Peyer's patch (tissue), 4 donors: ENCODE measurements at places on chromosomes 7 and 10.

- H3K27me3 ChIP-seq = no peaks in the 10 kb centered on the region
- no peak overlapping the region for H3K27ac ChIP-seq
- H3K36me3 ChIP-seq = no peaks in the 10 kb centered on the region
- no peak overlapping the region for H3K4me3 ChIP-seq
- no peaks in the 10 kb centered on the region for H3K4me1 ChIP-seq
These were observed 354.2 kb upstream of the ZWINT start for GRCh38 chr10:56715262-56715661.

- DNase-seq = no peak
- no peak overlapping the region for H3K27ac ChIP-seq
These were observed 24.4 kb upstream of the PDCD4 start for GRCh38 chr10:110847374-110847773.

GRCh38 chr7:47473499-47474210 lies 108.3 kb downstream of the TNS3 start:
- no peaks in the 10 kb centered on the region for H3K36me3 ChIP-seq
- no peaks in the 10 kb centered on the region for H3K27me3 ChIP-seq
- peaks cover 10% of the 10 kb centered on the region for H3K4me1 ChIP-seq
- H3K27ac ChIP-seq = peak overlapping the region; percentile 90
- DNase-seq = peak; percentile 54

DNA sequence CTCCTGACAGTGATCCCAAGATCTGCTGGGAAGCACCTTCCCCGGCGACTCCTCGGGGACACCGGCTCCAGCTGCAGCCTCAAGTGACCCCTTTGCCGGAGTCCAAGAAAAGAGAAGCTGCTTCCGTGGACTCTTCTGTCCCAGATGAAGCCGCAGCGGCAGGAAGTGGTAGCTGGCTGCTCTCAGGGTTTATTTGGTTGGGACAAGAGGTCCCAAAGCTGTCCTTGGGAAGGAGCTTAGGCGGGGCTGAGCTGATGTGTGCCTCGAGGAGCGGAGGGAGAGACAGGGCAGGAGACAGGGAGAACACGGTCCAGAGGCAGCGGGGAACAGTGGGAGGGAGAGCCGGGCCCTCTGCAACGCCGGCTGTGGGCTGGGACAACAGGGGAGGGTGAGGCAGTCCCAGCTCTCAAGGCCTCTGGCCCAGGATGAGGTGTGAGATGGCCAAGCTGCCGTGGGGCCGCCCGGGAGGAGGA lies 13.1 kb upstream of the FAM20C start:
- H3K27ac ChIP-seq = peak overlapping the region; percentile 70
- no peak for DNase-seq

DNA sequence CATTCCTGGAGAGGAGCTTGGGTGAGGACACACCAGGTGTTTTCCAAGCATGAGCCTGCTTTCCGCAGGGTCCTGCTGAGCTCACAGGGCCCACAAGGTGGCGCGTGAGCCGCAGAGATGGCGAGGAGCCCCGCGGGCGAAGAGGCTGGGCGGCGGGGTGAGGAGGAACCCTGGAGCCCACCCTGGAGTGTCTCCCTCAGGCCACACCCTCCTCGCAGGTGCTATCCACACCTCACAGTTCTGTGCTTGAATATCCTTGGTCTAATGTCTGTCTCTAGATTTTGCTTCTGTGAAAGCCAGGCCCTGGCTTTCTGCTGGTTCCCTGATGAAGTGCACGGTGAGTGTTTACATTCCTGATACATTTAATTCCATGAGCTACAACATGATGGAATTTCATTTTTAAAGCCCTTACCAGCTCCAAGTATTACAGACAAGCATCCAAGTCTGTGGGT lies 433.6 kb downstream of the ACTR3B start:
- H3K27me3 ChIP-seq = no peaks in the 10 kb centered on the region
- DNase-seq = no peak
- no peak overlapping the region for H3K4me3 ChIP-seq
- no peaks in the 10 kb centered on the region for H3K36me3 ChIP-seq

- H3K36me3 ChIP-seq = no peaks in the 10 kb centered on the region
- H3K4me3 ChIP-seq = no peak overlapping the region
- H3K27ac ChIP-seq = no peak overlapping the region
- H3K27me3 ChIP-seq = no peaks in the 10 kb centered on the region
- H3K4me1 ChIP-seq = no peaks in the 10 kb centered on the region
- DNase-seq = peak; percentile 52
These were observed 13.1 kb downstream of the RBP3 start for GRCh38 chr10:47361293-47361692.

GRCh38 chr7:138853448-138853847 lies 55.5 kb upstream of the ATP6V0A4 start:
- H3K4me3 ChIP-seq = no peak overlapping the region
- DNase-seq = no peak
- H3K27ac ChIP-seq = no peak overlapping the region
- no peaks in the 10 kb centered on the region for H3K27me3 ChIP-seq
- H3K4me1 ChIP-seq = no peaks in the 10 kb centered on the region

- no peaks in the 10 kb centered on the region for H3K36me3 ChIP-seq
- H3K4me1 ChIP-seq = no peaks in the 10 kb centered on the region
- no peak overlapping the region for H3K4me3 ChIP-seq
- H3K27ac ChIP-seq = no peak overlapping the region
These were observed 142.1 kb downstream of the PHTF2 start for GRCh38 chr7:77940647-77941046.

DNA sequence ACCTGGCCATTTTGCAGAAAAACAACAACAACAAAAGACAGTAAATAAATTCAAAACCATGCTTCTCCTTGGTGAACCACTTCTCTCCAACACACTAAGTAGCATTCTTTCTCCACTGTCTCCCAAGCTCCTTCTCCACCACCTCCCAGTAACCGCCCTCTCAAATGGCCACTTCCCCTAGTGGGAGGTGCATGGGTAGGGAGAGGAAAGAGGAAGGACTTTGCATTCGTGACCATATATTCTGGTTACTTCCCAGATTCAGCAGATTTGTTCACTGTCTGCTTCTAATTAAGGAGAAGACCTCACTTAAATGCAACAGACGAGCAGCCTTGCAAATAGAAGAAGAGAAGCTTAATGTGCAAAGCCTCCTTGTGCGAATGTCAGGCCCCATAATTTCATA lies 166.8 kb downstream of the SORCS1 start:
- no peak overlapping the region for H3K4me3 ChIP-seq
- H3K36me3 ChIP-seq = no peaks in the 10 kb centered on the region

DNA sequence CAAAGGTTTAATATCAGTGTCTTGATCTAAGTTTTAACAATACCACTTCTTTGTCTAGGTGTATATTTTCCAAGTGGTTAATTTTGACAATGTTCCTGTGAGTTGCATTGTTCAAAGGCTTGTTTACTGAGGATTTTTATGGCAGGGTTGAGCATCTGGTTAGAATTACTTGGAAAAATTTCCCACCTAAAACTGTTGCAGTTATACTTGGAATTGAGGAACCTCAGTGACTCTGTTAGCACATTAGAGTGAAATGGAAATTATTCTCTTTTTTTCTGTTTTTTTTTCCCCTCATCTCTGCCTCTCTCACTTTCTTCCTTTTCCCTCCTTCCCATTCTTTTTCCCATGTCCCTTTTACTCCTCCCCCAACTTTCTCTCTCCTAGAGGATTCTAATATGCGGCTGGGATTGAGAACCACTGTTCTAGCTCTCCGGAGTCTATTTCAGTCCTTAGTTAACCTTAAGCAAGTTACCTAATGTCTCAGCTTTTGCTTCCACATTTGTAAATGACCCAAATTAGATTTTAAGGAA lies 107.0 kb downstream of the PODXL start:
- H3K27ac ChIP-seq = no peak overlapping the region
- H3K4me3 ChIP-seq = no peak overlapping the region
- H3K4me1 ChIP-seq = no peaks in the 10 kb centered on the region
- DNase-seq = no peak
- H3K36me3 ChIP-seq = peaks cover 24% of the 10 kb centered on the region

DNA sequence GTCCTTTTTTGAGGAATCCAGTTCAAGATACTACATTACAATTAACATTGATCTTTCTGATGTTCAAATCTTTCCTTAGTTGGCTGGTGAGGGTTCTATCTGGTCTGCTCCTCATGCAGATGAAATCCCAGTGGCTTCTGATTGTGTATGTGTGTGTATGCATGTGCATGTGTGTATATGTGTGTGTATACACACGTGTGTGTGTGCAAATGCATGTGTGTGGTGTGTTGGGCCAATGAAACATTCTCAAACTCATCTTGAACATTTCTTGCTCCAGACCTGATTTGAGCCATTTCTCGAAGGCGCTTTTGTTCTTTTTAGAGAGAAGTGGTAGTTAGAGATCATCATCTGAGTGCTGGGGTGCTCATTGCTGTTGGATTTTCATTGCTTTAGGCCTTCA lies 113.9 kb downstream of the GLRX3 start:
- no peaks in the 10 kb centered on the region for H3K27me3 ChIP-seq
- DNase-seq = no peak
- H3K4me3 ChIP-seq = no peak overlapping the region
- H3K36me3 ChIP-seq = no peaks in the 10 kb centered on the region

DNA sequence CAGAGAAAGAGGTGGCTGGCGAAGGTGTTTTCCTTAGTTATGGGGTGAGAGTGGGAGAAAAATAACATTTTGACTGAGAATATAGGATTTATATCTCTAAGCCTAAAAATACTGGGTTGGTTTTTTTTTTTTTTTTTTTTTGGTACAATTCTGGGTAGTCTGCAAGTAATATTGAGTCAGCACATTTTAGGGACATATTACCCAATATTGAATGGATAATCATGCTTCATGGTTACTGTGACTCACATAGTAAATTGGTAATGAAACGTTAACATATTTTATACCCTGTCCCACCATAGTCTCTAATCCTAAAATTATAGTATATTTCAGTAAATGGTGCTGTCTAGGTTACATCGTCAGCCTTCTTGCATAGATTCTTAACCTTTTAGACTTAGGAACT lies 91.4 kb downstream of the TPST1 start:
- no peak overlapping the region for H3K27ac ChIP-seq
- H3K4me3 ChIP-seq = no peak overlapping the region
- no peaks in the 10 kb centered on the region for H3K27me3 ChIP-seq
- H3K36me3 ChIP-seq = no peaks in the 10 kb centered on the region
- no peak for DNase-seq

- no peak overlapping the region for H3K27ac ChIP-seq
- H3K27me3 ChIP-seq = no peaks in the 10 kb centered on the region
- H3K36me3 ChIP-seq = no peaks in the 10 kb centered on the region
- no peak overlapping the region for H3K4me3 ChIP-seq
- DNase-seq = peak; percentile 73
These were observed 79.0 kb upstream of the TMEM168 start for GRCh38 chr7:112869111-112869774.

GRCh38 chr7:109121599-109122300 lies 552.1 kb downstream of the DNAJB9 start:
- no peak overlapping the region for H3K4me3 ChIP-seq
- H3K27ac ChIP-seq = no peak overlapping the region
- H3K27me3 ChIP-seq = no peaks in the 10 kb centered on the region
- H3K4me1 ChIP-seq = no peaks in the 10 kb centered on the region
- DNase-seq = no peak

- DNase-seq = no peak
- no peak overlapping the region for H3K27ac ChIP-seq
- no peaks in the 10 kb centered on the region for H3K36me3 ChIP-seq
- no peak overlapping the region for H3K4me3 ChIP-seq
These were observed 487.7 kb downstream of the TYW1 start for GRCh38 chr7:67484244-67484751.

GRCh38 chr7:107996072-107996882 lies 6.7 kb downstream of the LAMB1 start:
- H3K27me3 ChIP-seq = no peaks in the 10 kb centered on the region
- no peaks in the 10 kb centered on the region for H3K36me3 ChIP-seq
- peaks cover 69% of the 10 kb centered on the region for H3K4me1 ChIP-seq

GRCh38 chr7:71976645-71977044 lies 435.5 kb downstream of the CALN1 start:
- no peak overlapping the region for H3K27ac ChIP-seq
- no peak overlapping the region for H3K4me3 ChIP-seq
- H3K27me3 ChIP-seq = no peaks in the 10 kb centered on the region
- no peaks in the 10 kb centered on the region for H3K4me1 ChIP-seq
- DNase-seq = no peak

GRCh38 chr7:39909526-39909925 lies 40.5 kb upstream of the CDK13 start:
- H3K36me3 ChIP-seq = no peaks in the 10 kb centered on the region
- no peaks in the 10 kb centered on the region for H3K4me1 ChIP-seq
- no peaks in the 10 kb centered on the region for H3K27me3 ChIP-seq
- no peak overlapping the region for H3K27ac ChIP-seq
- DNase-seq = no peak
